ENCODE measurements at places on chromosomes 3 and 15.

DNA sequence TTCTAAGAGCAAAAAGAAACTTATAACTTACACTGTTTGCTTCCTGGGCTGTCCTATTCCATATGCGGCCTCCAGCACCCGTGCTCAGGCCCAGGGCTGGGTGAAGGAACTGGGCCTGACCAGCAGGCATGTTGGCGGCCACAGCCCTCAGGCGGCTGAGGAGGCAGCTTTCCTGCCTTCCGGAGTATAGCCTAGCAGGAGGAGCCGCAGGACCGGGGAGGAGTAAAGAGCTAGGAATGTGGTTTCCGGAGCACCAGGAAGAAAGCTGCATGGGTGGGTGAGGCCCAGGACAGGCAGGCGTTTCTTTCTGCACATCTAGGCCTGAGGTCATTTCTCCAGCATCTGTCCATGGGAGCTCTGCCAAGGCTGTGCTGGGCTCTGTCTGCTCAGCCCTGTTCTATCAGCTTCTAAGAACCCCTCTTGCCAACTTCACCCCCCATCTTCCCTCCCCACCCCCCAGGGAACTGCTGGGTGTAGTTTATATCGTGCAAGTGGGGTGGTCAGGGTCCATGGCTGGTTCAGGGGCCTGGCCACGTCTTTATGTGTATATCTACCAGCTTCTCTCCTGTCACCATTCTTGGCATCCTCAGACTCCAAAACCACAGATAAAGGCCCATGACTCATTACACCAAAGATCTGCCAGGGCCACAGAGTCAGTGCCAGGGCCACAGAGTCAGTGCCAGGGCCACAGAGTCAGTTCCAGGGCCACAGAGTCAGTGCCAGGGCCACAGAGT is 7.8 kb upstream of the KIF7 start:
- DNase-seq: no peak

DNA sequence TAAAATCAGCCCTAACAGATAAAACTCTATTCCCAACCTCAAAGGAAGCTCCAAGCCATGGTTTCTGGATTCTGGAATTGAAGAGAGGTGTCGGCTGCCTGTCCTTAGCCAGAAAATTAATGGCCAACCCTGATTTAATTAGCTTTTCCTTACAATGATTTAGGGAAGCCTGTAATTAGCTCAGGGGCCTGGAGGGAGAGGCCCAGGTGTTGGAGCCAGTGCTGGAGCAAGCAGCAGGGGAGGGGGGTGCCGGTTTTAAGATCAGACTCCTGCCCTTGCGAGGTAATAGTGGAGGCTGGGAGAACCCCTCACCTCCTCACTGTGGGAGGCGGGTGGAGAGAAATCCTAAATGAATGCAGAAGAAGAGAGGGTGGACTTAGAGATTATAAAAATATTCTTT is 14.7 kb upstream of the ATP2B2 start:
- no peak for DNase-seq

GRCh38 chr3:178203165-178203564 is 333.1 kb upstream of the KCNMB2 start:
- no peak for DNase-seq

DNA sequence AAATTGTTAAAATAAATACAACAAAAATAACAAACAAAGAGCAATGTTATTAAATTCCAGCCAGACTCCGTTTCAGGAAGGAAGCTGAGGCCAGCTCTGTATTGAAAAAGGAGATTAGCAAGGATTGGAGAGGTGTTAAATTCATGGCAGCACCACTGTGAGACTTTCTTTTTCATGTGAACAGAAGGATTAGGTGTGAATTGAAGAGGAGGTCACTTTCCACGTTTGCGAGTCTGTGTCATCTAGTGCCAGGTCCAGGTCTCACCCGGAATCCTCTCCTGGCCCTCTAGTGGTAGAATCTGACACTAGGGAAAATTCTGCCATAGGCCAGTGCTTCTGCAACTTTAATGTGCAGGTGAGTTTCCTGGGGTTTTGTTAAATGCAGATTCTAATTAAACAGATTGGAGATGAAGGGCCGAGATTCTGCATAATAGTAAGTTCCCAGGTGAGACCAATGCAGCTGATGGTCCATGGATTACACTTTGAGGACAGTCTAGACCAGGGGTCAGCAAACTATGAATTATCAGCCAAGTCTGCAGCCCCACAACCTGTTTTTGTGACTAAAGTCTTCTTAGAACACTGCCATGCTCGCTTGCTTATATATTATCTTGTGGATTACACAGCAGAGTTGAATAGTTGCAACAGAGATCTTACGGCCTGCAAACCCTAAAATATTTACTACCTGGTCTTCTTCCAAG is 9.2 kb upstream of the SLC6A1 start:
- peak; percentile 47 for DNase-seq

- no peak for DNase-seq
Measured at GRCh38 chr15:94042180-94042928, 189.0 kb upstream of the MCTP2 start.
